ENCODE measurements at places on chromosomes 7 and 10. TPM values are rescaled to one million over a fixed set of nuclear protein-coding genes. Genes with fewer than 3 reads are reported as not detected.

RPEL1 gene
- not detected for total RNA-seq

HTR5A gene
- total RNA-seq, result 2.9 TPM

GRCh38 chr10:3619241-3619640 is 165.8 kb downstream of the KLF6 start:
- no peak for DNase-seq

GRCh38 chr10:75403939-75404814 is 2.6 kb upstream of the ZNF503 start:
- peak; percentile 43 for DNase-seq

- no peak for DNase-seq
These were observed 15.6 kb upstream of the AKR1C3 start for GRCh38 chr10:5078547-5079180.
